Cardiac fibroblast (primary cell): ENCODE measurements at places on chromosomes 5 and 9.

DNA sequence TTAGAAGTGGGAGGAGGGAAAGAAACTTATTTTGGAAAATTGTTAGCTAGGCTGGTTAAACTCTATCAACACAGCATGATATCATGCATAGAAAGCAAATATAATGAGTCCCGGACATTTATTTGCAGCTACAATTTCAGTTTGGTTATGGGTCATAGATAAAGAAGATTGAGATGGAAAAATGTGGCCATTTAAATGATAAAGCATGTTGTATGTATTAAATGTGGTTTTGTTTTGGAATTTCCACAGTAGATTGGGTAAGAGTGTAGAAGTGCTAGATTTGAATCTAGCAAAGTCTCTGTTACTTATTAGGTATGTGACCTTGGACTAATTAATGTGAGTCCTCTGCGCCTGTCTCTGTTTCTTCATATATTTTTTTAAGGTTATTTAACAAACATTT is 217.4 kb downstream of the KDM4C start:
- no peak for DNase-seq

DNA sequence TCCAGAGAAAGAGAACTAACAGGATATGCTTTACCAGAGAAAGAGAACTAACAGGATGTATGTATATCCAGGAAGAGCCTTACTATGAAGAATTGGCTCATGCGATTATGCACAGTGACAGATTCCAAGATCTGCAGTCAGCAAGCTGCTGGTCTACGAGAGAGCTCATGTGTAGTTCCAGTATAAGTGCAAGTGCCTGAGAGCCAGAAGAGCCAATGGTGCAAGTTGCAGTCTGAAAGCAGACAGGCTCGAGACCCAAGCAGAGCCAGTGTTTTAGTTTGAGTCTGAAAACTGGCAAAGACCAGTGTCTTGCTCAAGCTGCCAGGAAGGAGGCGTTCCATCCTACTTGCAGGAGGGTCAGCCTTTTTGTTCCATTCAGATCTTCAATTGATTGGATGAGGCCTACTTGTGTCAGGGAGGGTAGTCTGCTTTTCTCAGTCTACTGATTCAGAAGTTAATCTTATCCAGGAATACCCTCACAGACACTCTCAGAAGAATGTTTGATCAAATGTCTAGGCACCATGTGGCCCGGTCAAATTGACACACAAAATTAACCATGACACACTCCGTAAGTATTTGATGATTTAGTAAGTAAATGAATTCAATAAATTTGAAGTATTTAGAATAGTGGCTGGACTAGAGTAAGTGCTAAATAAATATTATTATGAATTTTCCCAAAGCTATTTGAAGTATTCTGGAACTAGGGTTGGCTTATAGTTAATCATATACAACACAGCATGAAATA is 372.1 kb upstream of the SGCD start:
- no peak for DNase-seq

- DNase-seq = peak; percentile 68
Observed at GRCh38 chr9:25964239-25964638, 286.0 kb upstream of the TUSC1 start.

GRCh38 chr5:61635271-61635670 is 303.2 kb downstream of the ZSWIM6 start:
- DNase-seq = no peak

- DNase-seq = peak; percentile 93
Observed at GRCh38 chr5:33892620-33893137, 889 bp upstream of the ADAMTS12 start.

DNA sequence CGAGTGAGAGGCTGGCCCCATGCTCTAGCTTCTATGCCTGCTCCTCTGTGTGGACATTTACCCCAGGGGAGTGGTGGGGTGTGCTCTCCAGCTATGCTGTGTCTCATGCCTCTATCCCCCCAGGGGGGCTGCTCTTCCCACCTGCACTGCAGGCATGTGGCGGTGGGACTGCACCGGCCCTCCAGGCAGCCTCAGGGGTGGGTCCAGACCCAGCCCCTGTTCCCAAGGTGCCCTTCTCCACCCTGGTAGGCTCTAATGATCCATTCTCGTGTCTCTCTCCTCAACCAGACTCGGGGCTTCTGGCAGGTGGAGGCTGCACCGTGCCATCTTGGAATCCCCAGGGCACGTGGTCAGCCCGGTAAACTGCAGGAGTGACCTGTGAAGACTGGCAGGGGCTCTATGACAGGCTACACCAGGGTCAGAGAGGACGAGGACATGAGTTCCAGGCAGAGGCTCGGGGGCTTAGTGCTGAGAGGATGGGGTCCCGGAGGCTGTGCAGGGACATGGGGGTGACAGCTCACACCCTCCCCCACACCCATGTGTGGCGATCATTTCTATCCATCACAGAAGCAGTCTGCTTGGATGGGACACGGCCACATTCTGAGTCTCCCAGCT is 22.7 kb upstream of the COL5A1 start:
- no peak for DNase-seq

GRCh38 chr5:66358741-66359140 is 214.6 kb downstream of the SREK1 start:
- no peak for DNase-seq

DNA sequence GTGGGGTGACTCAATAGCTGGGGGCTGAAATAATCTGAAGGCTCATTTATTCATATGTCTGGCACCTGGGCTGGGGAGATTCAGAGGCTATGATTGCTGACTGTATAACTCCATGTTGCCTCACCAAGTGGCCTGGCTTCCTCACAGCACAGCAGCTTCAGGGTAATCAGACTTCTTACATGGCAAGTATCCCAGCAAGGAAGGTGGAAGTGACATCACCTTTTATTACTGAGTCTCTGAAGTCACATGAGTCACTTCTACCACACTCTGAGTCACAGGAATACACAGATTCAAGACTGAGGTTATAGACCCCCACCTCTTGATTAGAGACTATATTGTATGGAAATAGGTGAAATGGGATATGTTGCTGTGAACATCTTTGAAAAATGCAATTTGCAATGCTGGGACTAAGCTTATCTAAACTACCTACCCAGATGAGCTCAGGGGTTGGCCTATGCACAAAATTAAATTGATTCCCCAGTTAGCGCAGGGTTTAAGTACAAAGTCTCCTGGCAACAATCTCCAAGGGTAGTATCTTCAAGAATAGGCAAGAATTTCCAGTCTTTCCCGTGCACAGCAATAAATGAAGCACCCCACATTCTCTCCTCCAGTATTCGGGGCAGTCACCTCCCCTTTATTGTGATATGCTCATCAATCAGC is 553.1 kb downstream of the LRRC70 start:
- peak; percentile 88 for DNase-seq

DNA sequence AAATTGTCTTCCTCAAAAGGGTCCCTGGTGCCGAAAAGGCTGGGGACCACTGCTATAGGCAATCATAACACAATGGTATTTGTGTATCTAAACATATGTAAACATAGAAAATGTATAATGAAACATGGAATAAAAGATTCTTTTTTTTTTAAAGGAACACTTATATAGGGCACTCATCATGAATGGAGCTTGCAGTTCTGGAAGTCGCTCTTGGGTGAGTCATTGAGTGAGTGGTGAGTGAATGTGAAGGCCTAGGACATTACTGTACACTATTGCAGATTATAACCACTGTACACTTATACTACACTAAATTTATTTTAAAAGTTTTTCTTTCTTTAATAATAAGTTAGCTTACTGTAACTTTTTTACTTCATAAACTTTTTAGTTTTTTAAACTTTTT is 176.4 kb downstream of the ARRDC3 start:
- DNase-seq = peak; percentile 92

GRCh38 chr5:153352685-153353219 is 137.7 kb upstream of the GRIA1 start:
- DNase-seq = no peak

DNA sequence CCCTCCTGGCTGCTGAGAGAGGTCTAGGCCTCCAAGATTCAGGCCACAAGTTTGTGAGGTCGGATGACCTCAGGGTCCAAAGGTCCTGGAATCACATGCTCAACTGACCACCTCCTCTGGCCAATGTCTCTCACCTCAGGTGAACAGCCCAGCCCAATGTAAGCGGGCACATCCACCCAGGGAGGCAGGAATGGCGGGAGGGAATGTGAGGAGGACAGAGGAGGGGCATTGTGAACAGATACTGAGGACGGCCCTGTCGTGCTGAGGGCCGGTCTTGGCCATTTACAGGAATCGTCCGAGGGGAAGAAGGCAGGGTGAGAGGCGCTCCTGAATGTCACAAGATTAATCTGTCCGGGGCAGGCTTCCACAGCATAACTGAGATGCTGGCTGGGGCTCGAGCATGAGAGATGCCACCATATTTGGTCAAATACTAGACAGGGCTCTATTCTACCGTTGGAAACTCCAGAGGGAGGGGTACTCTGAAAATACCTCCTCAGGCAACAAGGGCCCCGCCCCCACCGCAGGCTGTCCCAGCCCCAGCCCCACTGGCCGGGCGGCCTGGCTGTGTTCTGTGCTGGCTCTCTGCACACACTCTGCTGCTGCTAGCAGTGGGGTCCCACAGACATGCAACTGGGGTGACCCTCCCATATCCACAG is 1.5 kb upstream of the IL17B start:
- no peak for DNase-seq

DNA sequence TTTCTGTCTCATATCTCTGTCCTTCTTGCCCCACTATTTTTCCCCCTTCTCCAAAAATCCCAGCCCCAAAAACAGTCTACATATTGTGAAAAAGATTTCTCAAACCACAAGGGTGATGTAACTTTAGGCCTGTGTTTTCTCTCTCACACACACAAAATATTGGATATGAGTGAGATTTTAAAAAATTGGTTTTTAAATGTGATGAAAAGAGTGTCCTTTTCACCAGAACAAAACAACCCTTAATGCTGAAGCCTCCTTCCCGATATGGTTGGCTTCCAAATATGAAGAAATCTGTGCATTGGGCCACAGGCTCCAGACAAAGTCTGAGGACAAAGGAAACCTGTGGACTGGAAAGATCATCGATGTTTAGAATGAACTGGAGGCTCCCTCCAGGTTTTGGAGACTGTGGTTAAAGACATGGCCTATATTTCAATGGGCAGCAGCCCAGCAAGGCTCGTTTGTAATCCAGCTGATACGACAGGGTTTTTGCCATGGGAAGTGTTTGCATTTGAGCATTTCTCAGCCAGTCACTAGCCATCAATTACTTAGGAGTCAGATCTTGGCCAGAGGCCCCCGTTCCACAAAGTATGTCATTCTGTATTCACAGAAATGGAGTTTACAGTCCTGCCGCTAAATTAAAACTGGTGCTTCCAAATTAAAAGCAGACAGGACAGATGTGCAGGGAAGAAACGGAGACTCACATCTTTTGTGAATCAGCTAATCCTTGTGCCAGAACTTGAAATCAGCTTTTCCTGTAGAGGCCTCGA is 546.3 kb downstream of the EBF1 start:
- peak; percentile 3 for DNase-seq
